DMS53 (cell line): ENCODE measurements at places on chromosomes 5 and 9.

DNA sequence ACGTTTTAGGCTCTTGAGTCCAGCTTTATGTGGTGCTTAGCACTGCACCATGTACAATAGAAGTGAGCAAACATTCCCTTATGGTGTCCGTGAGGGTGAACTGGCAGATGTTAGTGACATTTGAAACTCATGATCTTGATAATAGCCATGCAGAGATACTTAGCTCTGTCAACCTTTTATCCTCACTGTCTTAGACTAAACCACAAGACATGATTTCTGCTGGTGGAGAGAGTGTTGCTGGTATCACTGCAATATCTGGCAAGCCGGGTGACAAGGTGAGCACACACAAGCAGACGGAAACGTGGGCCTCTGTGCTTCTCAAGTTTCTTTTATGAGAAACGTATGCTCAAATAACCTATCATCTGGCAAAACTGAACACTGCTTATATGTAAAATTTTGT lies 68.4 kb downstream of the CAST start:
- peak; percentile 80 for DNase-seq

- DNase-seq = no peak
Measured at GRCh38 chr9:95143591-95144561, 173.6 kb downstream of the FANCC start.

- DNase-seq = peak; percentile 61
Measured at GRCh38 chr9:75185585-75186170, 97.4 kb downstream of the OSTF1 start.

DNA sequence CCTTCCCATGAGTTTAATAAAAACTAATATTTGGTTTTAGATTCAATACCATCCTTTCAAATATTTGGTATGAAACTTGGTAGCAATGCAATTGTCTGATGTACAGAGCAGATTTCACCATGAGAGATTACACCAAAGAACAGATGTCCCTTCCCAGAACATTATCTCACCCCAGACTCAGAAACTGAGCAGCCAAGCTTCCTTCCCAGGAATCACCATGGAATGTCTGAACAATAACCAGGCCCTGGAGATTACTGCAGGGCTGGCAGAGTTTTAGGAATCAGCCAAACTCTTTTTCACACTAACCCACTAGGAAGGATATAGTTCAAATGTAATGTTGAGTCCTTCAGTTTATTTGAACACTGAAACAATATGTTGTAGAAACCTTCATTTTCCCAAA lies 23.9 kb downstream of the CLTA start:
- DNase-seq = no peak

GRCh38 chr5:111585946-111586345 lies 73.6 kb upstream of the STARD4 start:
- no peak for DNase-seq

GRCh38 chr9:84597131-84597530 lies 72.4 kb upstream of the NTRK2 start:
- DNase-seq = no peak

DNA sequence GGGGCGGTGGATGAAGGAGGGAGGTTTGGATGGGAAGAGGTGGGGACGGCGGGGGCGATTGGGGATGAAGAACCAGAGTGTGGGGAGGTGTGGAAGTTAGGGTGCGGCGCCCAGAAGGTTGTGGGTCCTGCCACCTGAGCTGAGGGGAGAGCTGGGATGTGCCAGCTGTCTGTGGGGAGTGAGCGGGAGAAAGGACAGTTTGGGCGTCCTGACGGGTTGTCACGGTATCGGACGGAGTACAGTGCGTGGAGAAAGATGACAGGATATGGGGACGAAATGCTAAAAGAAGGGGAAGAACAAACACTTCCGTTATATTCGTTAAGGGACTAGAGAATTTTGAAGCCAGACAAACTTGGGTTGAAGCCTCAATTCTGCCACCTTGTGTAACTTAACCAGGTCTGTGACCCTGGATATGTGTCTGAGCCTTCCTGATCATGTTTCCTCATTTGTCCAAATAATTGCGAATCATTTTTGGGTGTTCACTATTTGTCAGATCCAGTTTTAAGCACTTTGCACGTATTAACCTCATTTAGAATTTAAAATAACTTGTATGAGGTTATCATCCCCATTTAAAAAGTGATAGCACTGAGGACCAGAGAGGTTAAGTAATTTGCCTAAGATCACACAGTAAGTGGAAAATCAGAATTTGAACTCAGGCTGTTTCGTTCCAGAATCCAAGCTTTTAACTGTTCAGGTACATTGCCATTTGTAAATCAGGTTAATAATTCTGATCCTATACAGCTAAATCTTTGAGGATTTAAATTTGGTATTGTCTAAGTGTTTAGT lies 689 bp downstream of the CNTRL start:
- DNase-seq = peak; percentile 87

DNA sequence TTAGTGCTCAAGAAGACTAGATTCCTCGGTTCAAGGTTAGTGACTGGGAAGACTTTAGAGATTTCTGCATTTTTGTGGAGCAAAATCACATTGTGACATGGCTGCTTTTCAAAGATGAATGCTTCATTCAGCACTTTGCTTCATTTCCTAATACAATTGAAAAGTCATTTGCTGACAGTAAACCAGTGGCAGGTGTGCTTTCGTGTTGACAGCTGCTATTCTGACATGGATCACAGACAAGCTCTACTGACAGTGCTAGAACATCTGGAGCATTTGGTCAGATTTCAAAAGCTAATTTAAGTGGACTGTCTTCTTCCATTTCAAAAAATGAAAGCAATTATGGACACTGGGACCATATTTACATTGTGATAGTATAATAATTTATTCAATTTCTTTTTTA lies 1060.1 kb downstream of the PTPRD start:
- peak; percentile 79 for DNase-seq

GRCh38 chr9:17191082-17191481 lies 56.2 kb downstream of the CNTLN start:
- no peak for DNase-seq

DNA sequence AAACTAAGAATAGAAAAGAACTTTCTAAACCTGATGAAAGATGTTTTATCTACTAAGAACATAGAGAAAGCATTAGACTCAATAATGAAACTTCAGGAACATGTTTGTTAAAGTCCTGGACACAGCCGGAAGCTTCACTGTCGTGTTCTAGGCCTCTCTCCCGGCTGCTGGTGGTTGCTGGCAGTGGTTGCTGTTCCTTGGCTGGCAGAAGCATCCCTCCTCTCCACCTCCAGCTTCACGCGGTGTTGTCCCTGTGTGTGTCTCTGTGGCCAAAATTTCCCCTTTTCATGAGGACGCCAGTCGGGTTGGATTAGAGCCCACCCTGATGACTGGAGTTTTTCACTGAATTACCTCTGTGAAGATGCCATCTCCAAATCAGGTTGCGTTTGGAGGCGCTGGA lies 6.5 kb upstream of the MED10 start:
- DNase-seq = no peak

GRCh38 chr9:2936221-2936620 lies 92.3 kb upstream of the PUM3 start:
- no peak for DNase-seq

DNA sequence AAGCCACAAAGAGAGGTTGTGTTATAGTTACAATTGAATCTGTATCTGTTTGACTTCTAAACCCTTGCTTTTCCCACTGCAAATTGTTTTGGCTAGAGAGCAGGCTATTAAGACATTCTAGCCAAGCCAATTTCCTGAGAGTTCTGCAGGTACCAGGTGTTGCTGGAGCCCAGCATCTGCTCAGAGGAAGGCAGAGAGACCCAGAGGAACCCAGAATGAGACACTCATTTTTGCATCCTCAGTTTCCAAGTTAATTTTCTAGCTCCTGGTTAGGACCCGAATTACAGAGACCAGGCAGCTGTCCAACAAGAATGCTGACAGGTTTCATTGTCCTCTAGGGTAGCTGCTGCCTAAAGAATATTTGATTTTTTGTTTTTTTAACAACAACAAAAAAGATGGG lies 266.2 kb downstream of the TRIM32 start:
- no peak for DNase-seq

GRCh38 chr5:75363726-75364495 lies 26.9 kb downstream of the HMGCR start:
- DNase-seq = peak; percentile 56

DNA sequence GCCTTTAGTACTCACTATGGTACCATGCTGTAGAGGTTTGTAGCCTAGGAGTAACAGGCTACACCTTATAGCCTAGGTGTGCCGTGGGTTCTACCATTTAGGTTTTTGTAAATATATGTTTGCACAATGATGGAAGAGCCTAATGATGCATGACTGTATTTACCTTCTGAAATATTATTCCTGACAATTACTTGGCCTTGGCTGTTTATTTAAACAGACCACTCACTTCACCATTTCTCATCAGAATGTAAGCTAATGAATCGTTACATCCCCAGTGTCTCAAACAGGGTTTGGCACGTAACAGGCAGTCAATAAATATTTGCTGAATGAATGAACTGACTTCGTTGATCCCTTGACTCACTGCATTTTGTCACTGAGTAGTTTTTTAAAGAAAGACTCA lies 93.1 kb downstream of the MED27 start:
- DNase-seq = peak; percentile 90

- DNase-seq = peak; percentile 1
Measured at GRCh38 chr9:86639899-86640379, 285.7 kb upstream of the TUT7 start.

- DNase-seq = peak; percentile 86
Measured at GRCh38 chr9:134413890-134414623, 87.8 kb downstream of the RXRA start.

GRCh38 chr9:124840300-124840833 lies 12.9 kb upstream of the WDR38 start:
- DNase-seq = peak; percentile 41

DNA sequence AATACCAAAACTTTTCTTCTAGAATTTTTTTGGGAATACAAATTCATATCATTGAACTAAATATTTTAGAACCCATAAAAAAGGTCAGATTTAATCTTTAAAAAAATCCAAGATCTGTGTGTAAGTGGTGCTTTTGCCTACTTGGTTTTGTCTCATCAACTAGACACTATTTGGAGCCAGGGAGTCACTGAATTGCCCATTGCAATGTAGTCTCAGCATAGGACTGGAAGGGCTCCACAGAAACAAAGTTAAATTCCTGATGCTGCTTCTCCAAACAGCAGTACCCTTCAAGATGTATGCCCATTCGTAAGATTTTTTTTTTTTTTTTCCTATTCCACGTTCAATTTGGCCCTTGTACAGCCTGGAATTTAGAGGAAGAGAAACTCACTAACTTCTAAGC lies 208.0 kb upstream of the MPDZ start:
- no peak for DNase-seq

DNA sequence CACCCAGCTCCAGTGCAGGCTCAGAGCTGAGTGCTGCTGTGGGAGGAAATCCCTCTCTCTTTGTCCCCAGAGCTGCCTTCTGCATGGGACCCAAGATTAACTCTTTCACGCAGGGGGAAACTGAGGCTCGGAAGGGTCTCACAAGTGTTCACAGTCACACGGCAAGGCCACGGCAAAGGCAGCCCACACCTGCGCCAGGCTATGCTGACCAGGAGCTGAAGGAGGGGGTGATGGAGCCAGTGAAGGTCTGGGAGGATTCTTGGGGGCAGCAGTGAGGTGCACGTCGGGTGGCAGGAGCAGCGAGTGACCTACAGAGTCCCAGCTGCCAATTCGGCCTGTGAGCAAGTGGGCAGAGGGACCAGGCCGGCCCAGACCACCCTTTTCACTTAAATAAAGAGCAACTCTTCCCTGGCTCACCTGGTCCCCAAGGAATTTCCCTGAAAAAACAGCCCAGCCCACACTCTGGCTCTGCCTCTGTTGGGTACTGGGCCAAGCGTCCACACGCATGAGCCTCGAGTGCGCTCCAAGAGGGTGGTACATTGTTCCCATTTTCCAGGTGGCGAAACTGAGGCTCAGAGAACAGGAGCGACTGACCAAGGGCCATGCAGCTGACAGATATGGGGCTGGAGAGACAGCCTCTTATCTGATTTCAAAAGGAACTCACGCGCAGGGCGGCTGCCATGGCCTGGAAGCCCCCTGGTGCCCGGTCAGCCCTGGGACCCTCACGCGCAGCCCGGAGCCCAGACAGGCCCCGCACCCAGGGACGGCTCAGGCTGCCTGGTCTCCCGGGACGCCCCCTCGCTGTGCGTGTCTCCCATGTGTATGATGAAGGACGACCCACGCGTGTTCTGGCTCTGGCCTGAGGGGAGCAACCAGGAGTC lies 28.2 kb downstream of the SARDH start:
- no peak for DNase-seq

DNA sequence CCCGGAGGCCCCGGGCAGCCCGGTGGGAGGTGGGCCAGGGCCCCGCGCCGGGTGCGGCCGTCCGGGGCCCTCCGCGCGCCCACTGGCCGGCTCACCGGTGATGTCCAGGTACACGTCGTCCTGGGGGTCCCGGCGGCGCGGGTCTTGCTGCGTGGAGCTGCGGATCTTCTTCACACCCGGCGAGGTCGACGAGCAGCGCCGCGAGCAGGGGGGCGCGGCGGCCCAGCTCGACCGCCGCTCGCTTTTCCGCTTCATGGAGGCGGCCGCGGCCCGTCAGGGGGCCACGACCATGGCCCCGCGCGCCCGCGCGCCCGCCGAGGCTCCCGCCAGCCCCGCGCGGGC lies 548 bp downstream of the CDC14B start:
- no peak for DNase-seq

DNA sequence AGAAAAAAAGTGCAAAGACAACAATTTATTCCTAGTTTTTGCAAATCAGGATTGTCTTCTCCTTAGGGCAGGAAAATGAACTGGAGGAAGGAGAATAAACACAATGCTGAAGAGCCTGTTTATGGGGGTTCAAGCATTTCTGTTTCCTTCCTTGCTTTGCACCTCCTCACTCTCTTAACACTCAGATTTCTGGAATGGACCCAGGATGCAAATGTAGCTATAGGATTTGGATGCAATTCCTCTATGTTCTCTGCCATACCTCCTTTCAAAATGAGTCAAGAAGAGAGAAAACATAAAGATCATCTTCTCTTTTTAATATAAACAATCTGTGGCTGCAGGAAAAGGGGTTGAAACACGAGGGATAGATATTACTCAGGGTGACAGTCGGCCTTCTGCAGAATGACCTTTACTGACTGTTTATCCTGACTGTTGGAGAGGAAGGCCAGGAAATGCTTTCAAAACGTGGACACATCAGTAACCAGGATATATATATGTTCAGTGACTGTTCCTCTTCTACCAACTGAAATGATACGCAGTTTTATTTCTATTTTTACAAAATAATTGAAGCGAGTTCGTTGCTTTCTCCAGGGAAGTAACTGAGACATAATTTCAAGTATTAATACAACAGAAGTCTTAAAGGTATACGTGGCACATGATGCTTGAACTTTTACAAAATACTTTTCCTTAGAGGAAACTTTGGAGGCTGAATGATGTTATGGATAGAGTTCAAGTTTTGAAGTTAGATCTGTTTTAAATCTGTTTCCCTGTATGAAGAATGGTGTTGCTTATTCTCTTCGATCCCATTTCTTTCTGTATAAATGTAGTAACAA lies 44.4 kb downstream of the ACTBL2 start:
- DNase-seq = no peak

GRCh38 chr5:3594510-3595005 lies 1.1 kb upstream of the IRX1 start:
- no peak for DNase-seq
